Activated naive CD8-positive, alpha-beta T cell treated with anti-CD3 and anti-CD28 coated beads for 36 hours (primary cell): ENCODE measurements at places on chromosomes 12 and 14.

- no peak for DNase-seq
These were observed 91.3 kb downstream of the EP400 start for GRCh38 chr12:132040906-132041606.

DNA sequence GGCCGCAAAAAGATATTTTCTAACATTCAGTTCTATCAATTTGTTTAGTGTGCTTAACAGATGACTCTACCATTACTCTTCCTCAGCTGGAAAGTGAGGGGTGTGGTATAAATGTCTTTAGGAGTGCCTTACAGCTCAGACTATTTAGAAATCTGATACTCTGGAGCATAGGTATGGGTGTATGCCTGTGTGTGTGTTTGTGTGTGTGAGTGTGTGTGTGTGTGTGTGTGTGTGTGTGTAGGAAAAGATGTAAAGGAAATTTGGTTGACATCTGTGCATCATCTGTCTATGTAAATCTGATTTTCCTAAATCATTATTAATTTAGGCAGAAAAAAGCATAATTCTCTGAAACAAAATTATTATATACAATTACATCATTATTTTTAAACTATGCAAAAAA lies 16.0 kb downstream of the RNASE3 start:
- DNase-seq, result no peak

- no peak for DNase-seq
These were observed 161.0 kb downstream of the RBM19 start for GRCh38 chr12:113804961-113805600.

GRCh38 chr14:64394423-64394822 lies 6.3 kb downstream of the MTHFD1 start:
- no peak for DNase-seq

- no peak for DNase-seq
These were observed 9.0 kb upstream of the NKX2-1 start for GRCh38 chr14:36529062-36529461.

- DNase-seq, result no peak
These were observed 409.1 kb downstream of the NPAS3 start for GRCh38 chr14:33347796-33348195.

DNA sequence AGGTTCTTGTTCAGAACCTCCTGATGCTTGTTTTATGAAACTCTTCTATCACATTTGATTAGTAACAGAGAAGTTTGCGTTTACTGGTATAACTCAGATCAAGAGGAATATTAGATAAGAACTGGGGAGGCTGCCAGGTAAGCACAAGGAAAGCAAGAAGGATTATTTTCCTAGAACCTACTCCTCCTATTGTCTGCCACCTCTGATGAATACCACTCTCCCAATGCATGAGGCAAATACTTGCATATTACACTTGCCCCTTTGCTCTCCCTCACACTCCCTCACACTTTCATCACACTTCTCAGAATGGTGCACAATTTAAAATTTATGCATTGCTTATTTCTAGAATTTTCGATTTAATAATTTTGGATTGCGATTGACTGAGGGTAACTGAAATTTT lies 43.6 kb downstream of the LIN7A start:
- DNase-seq, result no peak

DNA sequence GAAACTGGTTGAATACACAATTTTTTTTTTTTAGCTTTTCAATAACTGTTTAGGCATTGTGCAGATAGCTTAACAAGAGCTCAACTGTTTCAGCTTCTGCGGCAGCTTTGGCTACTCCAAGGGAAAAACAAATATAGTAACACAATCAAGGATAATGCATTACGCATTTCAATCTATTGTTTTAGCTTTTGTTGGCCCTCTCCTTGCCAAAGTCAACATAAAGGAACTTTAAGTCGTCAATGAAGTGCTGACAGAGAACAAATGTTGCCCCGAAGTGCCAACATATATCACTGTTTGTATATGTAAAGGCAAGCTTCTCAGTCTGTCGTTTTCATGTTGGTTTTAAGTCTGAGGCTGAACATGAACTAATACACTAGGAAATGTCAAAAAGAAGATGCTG lies 1087.4 kb upstream of the FLRT2 start:
- no peak for DNase-seq

GRCh38 chr12:65596514-65597091 lies 227.7 kb upstream of the HMGA2 start:
- DNase-seq, result no peak

DNA sequence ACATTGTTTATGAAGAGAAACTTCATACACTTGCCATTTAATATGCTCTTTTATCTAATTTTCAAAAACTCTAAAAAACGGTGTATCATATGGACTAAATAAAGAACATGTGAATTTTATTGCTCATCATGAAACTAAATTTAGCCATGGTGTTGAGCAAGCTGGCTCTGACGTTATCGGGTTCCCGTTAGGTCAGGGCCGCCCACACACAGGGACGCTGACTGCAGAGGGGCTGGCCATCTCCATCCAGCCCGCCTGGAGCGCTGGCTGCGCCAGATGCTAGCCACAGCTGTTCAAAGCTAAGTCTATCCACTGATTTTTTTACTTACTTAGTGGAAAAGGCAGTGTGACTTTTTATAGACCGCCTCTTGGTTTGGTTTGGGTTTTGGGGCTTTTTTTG lies 36.5 kb upstream of the DYNC1H1 start:
- DNase-seq, result no peak

GRCh38 chr12:51171884-51172514 lies 936 bp downstream of the TFCP2 start:
- peak; percentile 20 for DNase-seq

GRCh38 chr12:102957339-102958050 lies at the start of gene ASCL1:
ASCL1 (plus strand) TSS chr12:102957674; CDS start chr12:102958245, 571 bp downstream.
- no peak for DNase-seq

- peak; percentile 18 for DNase-seq
These were observed 192.4 kb upstream of the SLC16A7 start for GRCh38 chr12:59403259-59403932.

- DNase-seq, result no peak
These were observed 9.8 kb upstream of the DENND5B start for GRCh38 chr12:31600750-31601149.

DNA sequence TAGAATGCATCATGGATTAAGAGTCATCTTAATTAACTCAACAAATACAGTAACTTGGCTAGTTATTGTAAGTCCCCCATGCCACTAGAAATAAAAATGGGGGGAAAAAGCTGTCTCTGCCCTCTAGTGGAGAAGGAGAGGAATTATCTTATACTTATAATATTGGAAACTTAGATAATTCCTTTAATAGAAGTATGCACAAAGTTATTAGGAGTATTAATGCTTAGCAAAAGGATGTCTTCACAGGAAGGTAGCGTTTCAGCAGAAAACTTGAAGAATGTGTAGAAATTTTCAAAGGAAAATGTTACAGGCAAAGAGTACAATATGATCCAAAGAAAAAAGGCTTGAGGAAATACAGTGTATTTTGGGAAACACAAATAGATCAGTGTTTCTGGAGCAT lies 19.8 kb downstream of the OR5AU1 start:
- DNase-seq, result no peak

GRCh38 chr14:87139299-87139698 lies 853.7 kb downstream of the GALC start:
- no peak for DNase-seq

GRCh38 chr14:92651106-92651757 lies 97.2 kb downstream of the LGMN start:
- DNase-seq, result peak; percentile 86

GRCh38 chr12:39230086-39230485 lies 212.8 kb downstream of the KIF21A start:
- no peak for DNase-seq

DNA sequence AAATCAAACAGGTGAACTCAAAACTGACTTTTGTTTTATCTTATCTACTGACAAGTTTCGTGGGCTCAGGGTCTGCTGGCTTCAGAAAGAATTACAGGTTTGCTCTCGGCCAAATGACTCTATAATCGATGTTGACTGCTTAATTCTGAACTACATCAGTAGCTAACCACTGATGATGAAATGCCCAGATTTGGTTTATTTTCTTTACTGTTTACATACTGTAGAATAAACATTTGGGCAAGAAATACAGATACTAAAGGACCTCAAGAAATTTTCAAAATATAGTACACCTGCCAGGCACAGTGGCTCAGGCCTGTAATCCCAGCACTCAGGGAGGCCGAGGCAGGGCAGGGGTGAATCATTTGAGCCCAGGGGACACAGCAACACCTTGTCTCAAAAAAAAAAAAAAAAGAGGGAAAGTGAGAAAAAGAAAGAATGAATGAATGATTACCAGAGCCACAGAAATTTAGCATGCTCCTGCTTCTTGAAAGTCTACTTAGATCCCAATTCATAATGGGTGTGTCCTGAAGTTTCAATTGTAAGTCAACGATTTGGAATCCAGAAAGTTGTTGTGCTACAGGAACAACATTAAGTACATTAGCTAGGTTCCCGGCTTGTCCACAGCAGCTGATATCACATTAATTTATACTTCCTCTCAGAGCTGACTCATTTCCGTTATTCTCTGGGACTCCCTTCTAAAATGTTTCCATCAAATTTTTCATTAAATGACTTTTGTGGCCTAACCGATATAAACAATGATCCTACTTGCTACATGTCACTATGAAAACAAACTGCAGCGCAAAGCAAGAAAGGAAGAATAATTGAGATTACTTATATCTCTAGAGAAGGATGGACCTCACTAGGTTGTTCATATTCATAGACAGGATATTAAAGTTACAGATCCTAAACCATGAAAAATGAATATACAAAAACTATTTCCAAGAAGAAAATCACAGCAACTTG lies 134.3 kb downstream of the MED13L start:
- DNase-seq, result peak; percentile 24

DNA sequence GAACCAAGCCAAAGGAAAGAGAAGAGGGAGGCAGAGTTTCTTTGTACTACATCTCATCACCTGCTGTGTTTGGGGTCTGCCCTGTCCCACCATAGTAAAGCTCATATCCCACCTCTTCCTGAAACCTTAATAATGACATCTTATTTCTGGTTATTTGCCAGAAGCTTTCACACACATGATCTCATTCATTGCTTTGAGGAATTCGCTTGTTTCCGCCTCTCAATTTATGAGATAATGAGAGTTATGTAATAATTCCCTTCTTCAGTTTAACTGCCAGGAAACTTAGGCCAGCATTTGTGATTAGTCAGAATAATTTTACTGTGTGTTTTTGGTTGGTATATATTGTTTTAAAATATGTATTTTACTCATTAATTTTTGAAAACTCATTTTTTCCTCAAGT lies 205.2 kb downstream of the CACNA1C start:
- DNase-seq, result no peak

GRCh38 chr14:55547650-55548315 lies 32.2 kb upstream of the KTN1 start:
- no peak for DNase-seq

DNA sequence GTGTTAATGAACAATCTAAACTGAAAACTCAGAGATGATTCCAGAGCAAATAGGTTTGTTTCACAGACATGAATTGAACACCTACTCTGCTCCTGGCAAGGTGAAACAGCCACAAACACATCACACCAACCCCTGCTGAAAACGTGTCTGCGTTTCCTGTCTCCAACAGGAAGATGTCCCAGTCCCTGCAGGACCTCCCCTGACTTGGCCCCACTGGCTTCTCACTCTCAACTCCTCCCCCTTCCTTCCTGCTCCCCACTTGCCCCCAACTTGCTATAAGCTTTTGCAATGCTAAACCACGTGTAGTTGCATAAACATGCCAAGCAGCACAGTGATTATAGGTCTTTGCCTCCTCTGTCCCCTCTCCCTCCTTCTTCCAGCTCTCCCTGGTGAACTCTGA lies 567.6 kb downstream of the BCL11B start:
- DNase-seq, result no peak
